Right forelimb (tissue), 1 donor: ENCODE measurements at places on chromosomes 7 and 10.

DNA sequence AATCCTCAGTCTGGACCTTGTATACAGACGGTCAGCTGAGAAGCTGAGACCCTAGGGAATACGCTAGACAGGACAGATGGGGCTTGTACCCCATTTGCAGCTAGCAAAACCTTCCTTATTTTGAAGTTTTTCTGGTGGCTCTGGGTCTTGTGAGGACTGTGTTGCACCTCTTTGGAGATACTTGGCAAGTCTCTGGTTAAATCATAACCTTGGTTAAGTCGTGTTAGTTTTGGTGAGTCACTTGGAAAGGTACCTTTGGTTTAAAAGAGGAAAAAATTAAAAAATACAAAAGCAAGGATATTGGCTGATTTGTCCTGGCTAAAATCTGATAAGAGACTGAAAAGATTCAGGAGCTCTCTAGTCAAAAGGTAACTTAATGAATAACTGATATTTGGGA, 140.6 kb downstream of the COBL start:
- no peak for DNase-seq

DNA sequence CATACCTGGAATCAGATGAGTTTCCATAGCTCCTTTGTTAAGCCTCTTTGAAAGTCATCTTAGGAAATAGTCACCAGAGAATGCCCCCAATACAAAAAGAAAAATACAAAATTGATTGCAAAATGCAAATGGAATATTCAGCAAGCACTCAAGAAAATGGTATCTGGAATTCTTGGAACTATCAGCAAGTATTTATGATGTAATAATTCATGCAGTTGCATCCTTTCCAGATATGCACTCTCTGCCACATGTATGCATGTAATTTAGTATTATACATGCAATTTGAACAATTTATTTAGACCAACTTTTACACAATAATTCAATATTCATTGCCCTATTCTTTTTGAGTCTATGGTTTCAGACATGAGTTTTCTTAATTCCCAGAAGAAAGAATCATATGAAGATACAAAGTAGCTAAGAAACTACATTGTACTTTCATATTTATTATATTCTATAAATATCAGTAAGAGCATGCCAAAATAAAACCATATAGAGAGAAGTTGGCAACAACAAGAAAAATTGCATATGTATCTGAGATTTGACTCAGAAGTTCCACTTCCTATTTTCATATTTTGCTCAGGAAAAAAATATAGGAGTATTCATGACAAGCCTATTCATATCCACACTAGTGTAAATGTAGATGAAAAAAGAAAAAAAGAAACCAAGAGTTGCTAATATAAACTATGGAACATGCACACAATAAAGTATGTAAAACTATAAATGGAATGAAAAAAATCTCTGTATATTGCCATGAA, 338.5 kb downstream of the SEMA3D start:
- DNase-seq, result no peak

DNA sequence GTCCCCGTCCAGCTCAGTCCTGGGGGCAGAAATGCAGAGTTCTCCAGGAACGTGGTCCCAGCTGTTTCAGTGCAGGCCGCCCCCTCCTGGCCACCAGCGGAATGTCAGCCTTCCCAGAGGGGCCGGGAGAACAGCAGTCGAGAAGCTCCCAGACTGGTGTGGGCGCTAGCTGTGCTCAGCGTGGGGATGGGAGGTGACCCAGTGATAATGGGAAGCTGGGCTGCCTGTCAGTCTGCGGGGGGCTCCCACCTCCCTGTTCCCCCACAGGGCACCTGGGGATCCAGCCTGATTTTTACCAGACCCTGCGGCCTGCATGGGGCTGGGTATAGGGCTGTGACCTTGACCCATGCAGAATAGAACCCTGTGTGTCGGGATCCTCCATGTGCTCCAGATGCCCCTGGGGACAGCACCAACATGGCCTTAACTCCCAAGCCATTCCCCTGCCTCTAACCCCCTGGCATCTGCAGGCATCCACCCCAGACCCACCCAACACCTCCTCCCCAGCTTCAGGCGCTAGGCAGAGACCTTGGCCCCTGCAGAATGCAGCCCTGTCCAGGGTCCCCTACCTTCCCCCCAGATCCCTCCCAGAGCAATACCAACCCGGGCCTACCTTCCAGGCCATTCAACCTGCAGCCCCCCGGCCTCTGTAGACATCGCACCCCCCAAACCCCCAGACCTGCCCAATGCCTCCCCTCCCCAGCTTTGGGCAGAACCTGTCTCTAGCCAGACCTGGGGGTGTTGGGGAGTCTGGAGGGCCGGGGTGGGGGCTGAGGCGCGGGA, 880 bp upstream of the ELN start:
- DNase-seq, result peak; percentile 91

DNA sequence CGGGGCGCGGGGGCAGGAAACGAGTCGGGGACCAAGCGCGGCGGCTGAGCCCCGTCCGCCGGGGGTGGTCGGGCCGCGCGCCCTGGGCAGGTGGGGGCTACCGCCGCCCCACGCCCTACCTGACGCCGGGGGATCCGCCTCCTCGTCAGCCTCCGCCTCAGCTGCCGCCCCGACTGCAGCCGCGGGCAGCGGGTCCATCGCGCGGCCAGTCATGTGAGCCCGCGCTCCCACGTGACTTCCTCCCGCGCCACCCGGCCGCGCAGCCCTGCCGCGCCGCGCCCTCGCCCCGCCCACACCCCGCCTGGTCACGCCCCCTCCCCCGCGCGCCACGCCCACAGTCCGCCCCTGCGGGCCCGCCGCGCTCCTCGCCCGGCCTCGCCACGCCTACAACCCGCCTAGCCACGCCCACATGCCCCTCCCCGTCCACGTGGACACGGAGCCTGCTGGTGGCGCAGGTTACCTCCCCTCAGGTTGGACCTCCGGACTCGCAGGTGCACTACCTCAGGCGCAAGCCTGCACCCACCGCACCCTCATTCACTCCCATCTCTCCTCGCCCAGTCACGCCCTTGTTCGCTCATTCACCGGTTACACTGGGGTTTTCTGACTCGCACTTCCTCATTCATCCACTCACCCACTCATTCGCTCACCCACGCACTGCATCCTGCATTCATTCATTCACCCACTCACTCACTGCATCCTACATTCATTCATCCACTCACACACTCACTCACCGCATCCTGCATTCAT, at the start of gene SNX8:
Gene SNX8 (minus strand): TSS at position 233 of the 747 bp plus-strand sequence. CDS start 20 bp downstream, at position 213.
- DNase-seq, result peak; percentile 97

DNA sequence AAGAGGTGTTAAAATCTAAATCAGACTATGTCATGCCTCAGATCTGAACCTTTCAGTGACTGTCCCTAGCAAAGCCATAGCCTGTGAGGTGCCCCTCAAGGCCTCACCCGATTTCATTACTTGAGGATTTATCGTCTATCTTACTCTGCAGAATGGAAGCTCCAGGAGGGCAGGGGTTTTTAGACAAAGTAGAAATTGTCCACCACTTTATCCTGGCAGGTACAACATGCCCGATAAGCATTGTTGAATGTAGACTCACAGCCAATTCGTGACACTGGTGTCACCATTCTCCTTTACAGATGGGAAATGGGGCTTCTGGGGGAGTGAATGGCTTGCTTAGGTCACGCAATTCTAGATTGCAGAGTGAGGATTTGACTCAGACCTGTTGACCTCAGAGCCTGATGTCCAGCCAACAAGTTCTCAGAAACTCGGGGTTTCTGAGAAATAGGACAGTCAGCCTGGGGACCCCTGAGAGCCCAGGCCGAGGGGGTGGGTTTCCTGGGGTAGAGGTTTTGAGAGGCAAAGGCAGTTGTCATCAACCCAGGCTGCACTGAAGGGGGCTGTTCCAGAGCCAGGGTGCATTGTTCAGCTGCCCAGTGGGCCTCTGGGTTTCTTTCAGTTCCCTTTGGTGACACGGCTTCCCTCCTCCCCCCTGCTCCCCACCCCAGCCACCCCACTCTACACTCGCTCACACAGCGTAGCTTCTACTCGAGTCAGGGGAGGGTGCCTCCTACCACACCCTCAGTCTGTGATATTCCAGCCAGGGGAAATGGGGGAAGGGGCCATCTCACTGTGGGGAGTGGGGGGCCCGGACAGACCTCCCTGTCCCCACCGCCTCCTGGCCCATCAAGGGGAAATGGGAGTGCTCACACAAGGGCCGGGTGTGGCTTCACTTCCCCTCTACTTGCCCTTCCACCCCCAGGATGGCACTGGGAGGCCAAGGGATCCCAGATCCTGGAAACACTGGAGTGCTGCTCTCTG, 3.1 kb upstream of the IRF5 start:
- DNase-seq, result no peak

- DNase-seq, result no peak
Measured at GRCh38 chr10:86218160-86218559, 148.4 kb downstream of the GRID1 start.
